ENCODE measurements at places on chromosomes 3 and 15. TPM values are rescaled to one million over a fixed set of nuclear protein-coding genes. Genes with fewer than 3 reads are reported as not detected.

- no peak overlapping the region for H3K4me3 ChIP-seq
- H3K27me3 ChIP-seq, result no peaks in the 10 kb centered on the region
- DNase-seq, result no peak
- H3K4me1 ChIP-seq, result peaks cover 65% of the 10 kb centered on the region
- no peaks in the 10 kb centered on the region for H3K36me3 ChIP-seq
These were observed 449.7 kb downstream of the FOXP1 start for GRCh38 chr3:71133865-71134264.

Gene GOLGA8J
- not detected for total RNA-seq

Gene BTLA
- total RNA-seq, result not detected

DNA sequence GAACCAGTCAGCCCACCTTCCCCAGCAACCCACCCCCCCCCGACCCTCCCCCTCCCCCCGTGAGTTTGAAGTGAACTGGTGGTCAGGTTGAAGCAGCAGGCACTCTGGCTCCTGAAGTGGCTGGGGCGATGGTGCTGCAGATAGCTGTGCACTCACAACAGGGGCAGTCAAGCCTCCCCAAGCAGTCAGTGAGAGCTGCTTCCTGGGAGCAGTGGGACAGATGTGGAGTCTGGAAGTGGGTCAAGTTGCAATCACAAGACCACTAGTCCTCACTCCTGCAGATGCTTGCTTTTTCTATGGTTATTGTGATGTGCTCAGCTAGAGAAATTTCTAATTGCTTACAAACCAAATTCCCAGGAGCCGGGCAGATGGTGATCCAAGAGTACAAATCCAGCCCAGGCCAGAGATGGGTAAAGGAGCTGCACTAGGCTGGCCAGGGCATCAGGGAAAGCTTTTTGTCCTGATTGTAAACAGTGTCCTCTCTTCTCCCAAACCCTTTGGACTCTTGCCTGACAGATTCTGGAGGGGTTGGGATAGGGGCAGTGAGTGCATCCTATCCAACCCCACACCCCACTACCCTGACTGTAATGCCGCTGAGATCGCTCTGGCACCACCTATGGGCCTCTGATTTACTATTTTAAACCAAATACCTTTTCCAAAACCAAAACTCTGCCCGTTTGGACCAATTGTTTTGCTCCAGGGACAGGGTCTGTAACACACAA lies 9.8 kb upstream of the CLPX start:
- no peaks in the 10 kb centered on the region for H3K36me3 ChIP-seq
- H3K4me3 ChIP-seq, result no peak overlapping the region
- H3K27ac ChIP-seq, result no peak overlapping the region

Gene ZKSCAN7
- 7.0 TPM for total RNA-seq

Gene LIPC
- 2.3 TPM for total RNA-seq

GRCh38 chr3:119751423-119751822 lies 30.5 kb upstream of the NR1I2 start:
- no peak overlapping the region for H3K4me3 ChIP-seq
- DNase-seq, result no peak
- H3K36me3 ChIP-seq, result peaks cover 7% of the 10 kb centered on the region
- H3K27me3 ChIP-seq, result no peaks in the 10 kb centered on the region
- no peak overlapping the region for H3K27ac ChIP-seq
